Frontal cortex (tissue), 4 donors: ENCODE measurements at places on chromosomes 5 and 9.

DNA sequence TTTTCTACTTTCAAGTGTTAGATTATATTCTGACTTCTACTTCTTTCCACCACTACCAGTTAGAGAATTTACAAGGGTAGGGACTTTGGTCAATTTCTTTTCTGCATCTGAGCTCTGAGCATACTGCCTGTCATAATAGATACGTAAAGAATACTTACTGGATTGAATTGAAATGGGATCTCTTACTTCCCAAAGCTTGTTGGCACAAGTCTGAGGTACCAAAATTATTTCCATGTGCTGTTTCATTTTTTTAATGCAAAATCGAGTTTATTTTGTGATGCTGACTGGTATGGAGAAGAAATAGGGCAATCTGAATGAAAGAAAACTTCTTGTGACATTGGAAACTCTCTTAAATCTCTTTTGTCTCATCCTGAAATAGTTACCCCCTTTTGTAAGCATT is 428.9 kb downstream of the SPATA31D1 start:
- no peak for DNase-seq

GRCh38 chr5:107277485-107278125 is 393.1 kb downstream of the EFNA5 start:
- DNase-seq: no peak

GRCh38 chr5:1003296-1003937 is 5.2 kb upstream of the NKD2 start:
- no peak for DNase-seq

DNA sequence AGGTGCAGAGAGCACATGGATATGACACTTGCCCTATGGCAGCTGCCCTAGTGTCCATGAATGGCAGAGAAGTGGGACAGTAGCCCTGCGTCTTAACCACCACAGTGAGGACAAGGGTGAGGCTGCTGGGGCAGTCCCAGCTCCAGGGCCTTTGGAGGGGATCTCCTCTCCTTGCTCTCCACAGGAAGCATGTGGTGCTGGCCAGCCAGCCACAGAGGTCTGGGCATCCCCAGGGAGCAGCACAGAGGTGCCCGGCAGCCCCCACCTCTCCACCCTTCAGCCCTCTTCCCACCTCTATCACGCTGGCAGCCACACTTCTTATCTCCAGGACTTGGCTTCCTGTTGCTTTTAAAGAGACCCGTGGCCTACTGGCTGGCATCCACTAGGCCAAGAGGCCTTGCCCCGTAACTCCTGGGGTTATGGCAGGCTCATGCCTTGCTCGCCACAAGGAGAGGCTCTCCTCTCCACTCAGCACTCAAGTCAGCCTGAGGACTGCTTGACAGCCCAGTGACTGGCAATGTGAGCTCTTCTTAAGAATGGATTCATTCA is 21.9 kb downstream of the CSF2 start:
- DNase-seq: no peak

DNA sequence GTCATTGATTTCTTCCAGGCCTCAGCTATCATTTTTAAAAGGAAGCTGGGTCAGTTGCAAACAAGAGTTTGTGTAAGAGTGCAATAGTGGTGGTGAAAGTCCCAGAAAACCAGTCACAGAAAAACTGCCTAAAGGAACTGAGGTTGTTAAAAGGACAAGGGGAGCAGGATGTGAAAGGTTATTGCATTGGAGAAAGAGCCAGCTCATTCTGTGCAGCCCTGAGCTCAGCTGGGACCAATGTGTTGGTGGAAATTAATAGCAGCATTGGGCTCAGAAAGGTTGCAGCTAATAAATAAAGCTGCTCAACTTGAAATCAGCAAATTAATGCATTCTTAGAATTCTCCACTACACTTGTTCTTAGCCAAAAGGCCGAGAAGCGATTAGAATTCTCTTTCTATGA is 34.9 kb downstream of the NREP start:
- DNase-seq: no peak

- no peak for DNase-seq
Observed at GRCh38 chr9:93035821-93036351, 22.6 kb upstream of the SUSD3 start.

GRCh38 chr5:16245956-16246355 is 66.4 kb upstream of the MARCHF11 start:
- no peak for DNase-seq

- no peak for DNase-seq
Observed at GRCh38 chr9:25205285-25205684, 473.0 kb downstream of the TUSC1 start.

GRCh38 chr9:96021551-96022444 is 146.3 kb downstream of the ERCC6L2 start:
- peak; percentile 67 for DNase-seq

DNA sequence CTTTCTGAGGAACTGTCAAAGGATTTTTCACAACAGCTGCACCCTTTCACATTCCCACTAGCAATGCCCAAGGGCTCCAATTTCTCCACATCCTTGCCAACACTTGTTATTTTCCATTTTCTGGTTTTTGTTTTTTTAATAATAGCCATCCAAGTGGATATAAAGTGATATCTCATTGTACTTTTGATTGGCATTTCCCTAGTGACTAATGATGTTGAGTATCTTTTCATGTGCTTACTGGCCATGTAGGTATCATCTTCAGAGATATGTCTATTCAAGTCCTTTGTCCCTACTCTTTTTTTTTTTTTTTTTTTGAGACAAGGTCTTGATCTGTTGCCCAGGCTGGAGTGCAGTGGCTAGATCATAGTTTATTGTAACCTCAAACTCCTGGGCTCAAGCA is 115.8 kb upstream of the HAND1 start:
- no peak for DNase-seq

DNA sequence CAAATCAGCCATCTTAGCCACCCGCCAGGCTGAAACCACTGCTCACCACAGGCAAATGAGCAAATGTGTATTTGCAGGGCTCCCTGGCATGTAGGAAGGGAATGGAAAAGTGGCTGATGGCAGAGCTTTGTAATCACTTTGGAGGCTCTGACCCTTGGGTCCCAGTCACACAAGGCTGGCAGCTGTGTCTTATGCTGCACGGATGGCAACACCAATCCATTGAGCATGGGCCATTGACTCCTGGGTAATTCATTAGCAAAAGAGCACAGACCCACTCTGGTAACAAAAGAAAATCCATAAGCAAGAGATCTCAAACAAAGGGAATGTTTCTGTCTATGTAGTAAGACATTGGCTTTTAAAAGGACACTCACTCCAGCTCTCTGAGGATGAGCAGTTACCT is 57.6 kb downstream of the SPOCK1 start:
- DNase-seq: no peak
